Endothelial cell of umbilical vein (primary cell): ENCODE measurements at places on chromosomes 3 and 15. TPM values are rescaled to one million over a fixed set of nuclear protein-coding genes. Genes with fewer than 3 reads are reported as not detected.

VGLL3 gene
- total RNA-seq, result 4.2 and 6.0 TPM in 2 replicates

MYO5A gene
- 87.9 and 91.9 TPM in 2 replicates for total RNA-seq

- DNase-seq, result peak; percentile 14
These were observed 50.4 kb downstream of the COL6A5 start for GRCh38 chr3:130395916-130396315.

SLC24A5 gene
- not detected in 2 replicates for total RNA-seq

DNA sequence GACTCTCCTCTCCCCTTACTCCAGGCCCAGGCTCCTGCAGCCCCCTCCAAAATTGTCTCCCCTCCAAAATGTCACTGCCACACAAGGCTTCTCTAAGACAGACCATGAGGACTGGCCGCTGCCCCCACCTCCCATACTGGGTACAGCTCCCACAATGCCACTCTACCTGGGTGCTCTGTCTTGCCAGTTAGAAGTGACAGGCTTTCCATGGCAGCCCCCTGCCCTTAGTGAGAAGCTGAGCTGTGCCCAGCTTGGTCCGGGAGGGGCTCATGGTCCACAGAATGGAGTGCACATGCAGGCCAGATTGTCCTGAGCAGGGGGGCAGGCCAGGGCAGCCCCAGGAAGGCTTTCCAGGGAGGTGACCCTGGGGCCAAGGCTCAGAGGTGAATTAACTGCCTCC, 3.0 kb upstream of the CLK3 start:
- no peak for DNase-seq

- no peak for DNase-seq
These were observed 32.1 kb upstream of the AP4E1 start for GRCh38 chr15:50876260-50876988.

GRCh38 chr15:50944672-50945071, 36.2 kb downstream of the AP4E1 start:
- no peak for DNase-seq

FGF7 gene
- total RNA-seq, result not detected in 2 replicates

DNA sequence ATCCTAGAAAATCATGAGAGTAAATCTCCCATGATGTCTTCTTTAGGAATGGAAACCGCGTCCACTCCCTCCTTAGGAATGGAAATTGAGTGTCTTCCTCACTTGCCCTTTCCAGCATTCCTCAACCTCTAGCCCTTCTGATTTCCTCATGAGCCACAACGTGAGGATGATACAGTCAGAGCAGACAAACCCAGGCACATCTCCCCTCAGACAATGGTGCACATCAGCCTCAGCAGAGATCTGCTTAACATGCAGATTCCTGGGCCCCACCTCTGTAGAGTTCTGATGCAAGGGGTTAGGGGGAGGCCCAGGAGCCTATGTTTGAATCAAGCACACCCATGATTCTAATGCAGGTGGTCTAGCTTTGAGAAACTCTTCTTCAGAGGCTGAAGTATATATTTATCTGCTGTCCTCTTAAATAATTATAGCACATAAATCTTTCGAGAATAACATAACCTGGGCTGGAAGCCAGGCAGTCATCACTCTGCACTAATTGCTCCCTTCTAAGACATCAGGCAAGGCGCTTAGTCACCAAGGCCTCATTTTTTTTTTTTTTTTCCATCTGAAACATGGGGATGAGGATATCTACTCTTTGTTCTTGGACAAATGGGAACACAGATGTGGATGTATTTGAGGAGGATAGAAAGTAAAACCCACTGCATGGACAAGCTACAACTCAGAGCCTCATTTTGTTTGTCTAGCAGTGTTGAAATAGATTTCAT, 81.7 kb downstream of the PRICKLE2 start:
- DNase-seq, result peak; percentile 84

DNA sequence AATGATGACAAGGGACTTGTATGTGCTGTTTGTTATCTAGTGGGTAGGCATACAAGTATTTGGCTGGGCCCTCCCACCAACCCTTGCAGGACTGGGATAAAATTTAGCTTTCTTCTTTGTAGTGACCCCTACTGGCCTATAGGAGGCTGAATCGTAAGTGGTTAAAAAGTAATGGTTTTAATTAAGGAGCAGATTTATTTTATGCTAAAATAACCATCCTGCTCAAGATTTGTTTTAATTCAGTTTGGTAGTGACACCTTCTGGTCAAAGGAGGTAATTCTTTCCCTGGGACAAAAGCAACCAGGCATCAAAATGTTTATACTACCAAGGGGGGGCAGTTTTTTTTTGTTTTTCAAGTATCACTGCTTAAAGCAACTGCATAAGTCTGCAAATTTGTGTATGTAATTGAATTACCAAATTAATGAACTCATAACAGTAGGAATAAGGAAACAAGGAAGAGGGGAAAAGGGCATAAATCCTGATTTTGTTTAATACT, 70.7 kb downstream of the TOP2B start:
- peak; percentile 90 for DNase-seq

DNA sequence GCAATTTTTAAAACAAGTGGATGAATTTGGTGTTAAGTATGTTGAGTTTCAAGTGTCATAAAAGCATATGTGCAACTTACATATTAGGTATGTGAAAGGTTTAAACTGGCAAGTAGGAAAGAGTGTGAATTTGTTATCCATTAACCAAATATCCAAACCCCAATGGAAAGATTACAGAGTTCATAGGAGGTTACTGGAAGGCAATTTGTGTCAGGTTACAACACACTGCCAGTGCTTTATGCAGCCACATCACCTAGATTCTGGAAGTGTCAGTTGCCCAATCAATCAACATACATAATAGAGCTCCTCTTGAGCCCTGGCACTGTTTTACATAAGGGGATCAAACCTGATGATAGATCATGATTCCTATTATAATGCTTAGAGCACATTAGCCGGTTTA, 261.0 kb downstream of the ROBO1 start:
- DNase-seq, result no peak
